Heart right ventricle (tissue), 16 donors: ENCODE measurements at places on chromosomes 1 and 21. TPM values are rescaled to one million over a fixed set of nuclear protein-coding genes. Genes with fewer than 3 reads are reported as not detected.
A peak's percentile ranks its signal among the peaks of the same experiment; 100 is the strongest.

DNA sequence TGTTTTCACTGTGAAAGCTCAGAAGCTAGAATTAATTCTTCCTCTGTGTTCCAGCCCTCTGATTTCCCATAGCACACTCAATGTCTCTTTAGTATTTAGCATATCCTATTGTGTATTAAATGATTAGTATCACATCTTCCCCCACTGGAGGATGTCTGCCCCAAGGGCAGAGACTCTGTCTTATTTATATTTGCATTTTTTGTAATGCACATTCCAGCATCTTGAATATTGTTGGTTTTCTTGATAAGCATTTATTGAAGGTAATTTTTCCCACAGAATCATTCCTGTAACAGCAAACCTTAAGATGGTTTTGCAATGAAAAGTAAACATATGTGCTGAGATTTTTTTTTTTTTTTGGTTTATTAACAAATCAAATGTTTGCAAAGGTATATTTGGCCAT, 34.1 kb downstream of the CENPF start:
- no peak for DNase-seq

- no peak for DNase-seq
Measured at GRCh38 chr1:40079774-40080400, 17.2 kb downstream of the PPT1 start.

- no peak for DNase-seq
Measured at GRCh38 chr1:15029036-15029435, 124.5 kb upstream of the TMEM51 start.

PMF1 gene
- 92.0 TPM for polyA plus RNA-seq

DNA sequence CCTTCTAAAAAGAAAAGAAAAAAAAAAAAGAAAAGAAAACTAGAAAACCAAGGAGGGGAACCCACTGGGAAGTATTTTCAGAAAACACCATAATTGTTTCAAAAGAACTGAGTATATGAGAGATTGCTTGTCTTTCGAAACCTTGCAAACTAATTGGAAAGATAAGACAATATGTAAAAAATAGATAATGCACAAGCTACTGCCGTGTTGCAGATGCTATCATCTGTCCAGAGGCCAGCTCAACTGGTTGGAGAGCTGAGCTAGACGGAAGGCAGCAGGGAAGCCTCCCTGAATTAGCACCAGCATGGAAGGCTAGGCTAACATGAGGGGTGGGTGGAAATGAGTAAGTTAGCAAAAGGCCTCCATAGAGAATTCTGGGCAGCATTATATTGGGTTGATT, 16.2 kb upstream of the CACHD1 start:
- DNase-seq: no peak

GRCh38 chr1:156664046-156664766, 13.0 kb downstream of the NES start:
- DNase-seq: no peak

DNA sequence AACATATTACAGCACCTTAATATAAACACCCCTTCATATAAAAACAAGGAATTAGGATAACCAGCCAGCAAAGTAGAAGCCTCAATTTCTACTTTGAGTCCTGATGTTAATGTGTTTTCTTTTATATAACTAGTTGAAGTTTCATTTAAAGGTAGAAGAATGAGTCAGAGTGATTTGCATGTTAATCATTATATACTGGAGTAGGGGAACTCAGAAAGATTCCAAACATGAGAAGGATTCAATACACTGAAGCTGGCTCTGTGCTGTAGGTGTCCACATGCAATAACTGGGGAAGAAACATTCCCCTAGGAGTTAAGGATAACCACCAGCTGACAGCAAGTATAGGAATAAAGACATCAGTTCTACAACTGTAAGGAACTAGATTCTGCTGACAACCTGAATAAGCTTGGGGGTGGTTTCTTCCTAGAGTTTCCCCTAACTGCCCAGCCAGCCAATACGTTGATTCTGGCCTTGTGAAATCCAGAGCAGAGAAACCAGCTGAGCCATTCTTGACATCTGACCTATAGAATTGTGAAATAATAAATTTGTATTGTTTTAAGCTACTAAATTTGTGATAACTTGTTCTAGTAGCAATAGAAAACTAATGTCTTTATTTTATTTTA, 33.4 kb upstream of the RNPC3 start:
- no peak for DNase-seq

OR6K3 gene
- polyA plus RNA-seq: not detected

SZT2 gene
- 44.0 TPM for polyA plus RNA-seq

ACTN2 gene
- 599 TPM for polyA plus RNA-seq

DNA sequence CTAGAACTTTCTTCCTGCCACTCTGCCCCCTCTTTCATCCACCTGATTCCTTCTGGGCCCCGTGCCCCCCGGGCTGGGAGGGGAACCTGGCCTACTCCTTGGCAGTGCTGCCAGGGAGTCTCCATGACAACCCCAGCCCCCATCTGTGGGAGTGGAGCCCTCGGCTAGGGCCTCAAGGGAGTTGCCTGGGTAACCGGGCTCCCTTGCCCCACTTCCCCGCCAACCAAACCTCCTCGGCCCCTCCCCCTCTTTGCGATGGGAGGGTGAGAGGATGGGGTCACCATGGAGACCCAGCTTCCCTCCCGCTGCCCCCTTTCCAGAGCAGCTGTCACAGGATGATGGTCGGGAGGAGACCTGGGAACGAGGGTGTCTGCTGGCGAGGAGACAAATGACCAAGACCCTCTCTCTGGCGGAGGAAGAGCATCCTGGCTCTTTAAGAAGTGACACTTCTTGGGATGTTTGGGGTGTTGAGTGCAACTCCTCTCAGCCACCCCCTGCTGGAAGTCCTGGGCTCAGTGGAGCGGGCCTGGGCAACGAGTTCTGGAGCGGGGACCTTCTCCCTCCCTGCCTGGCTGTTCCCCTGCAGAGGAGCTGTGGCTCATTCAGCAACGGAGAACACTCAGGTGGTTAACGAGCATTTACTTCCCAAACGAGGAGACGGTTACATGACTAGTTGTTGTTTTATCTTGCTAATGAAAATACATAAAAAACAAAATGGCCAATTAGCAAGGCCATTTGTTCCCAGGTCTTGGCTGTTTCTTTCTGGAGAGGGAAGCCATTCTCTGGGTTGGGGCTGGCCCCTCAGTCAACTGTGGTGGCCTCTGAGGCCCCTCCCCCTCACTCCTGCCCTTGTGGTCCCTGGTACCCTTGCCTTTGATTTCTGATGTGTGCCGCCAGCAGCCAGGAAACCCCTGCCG, 82.8 kb downstream of the UBIAD1 start:
- no peak for DNase-seq

GRCh38 chr1:175204330-175204729, 11.8 kb upstream of the KIAA0040 start:
- no peak for DNase-seq

DNA sequence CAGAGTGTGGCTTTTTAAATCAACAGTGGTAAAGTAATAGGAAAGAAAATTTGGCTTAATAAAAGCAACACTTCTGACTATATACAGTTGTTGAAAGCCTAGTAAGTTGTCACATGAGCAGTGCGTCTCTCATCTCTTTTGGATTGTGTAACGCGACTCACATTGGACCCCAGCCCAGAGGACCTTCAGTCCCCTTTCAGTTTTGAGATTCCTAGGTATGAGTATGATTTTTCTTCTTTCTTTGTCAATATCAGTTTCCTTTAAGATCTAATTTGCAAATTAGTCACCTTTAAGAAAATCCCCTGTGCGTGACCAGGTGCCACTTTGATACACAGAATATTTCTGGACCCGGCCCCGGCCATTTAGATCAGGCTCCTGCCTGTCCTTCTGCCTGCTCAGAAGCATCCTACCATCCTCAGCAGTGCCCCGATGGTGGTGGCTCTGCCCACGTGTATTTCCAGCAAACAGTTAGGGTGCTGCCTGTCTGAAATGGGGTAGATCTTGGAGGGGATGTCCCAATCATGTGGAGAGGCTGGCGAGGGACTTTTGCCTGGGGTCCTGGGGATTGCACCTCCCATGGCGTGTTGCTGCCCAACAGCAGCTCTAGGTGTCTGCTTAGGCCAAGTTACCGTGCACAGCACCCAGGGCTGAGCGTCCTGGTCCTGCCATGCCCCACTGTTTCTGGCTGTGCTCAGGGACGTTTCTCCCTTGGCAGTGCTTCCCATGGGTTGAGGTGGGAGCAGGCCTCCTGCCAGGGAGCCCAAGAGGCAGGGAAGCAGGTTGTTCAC, 21.1 kb downstream of the SNAP47 start:
- no peak for DNase-seq

C1orf141 gene
- not detected for polyA plus RNA-seq

SLC44A5 gene
- polyA plus RNA-seq: 2.5 TPM

GRCh38 chr1:119045096-119045746, 57.1 kb upstream of the TBX15 start:
- DNase-seq: no peak

DNA sequence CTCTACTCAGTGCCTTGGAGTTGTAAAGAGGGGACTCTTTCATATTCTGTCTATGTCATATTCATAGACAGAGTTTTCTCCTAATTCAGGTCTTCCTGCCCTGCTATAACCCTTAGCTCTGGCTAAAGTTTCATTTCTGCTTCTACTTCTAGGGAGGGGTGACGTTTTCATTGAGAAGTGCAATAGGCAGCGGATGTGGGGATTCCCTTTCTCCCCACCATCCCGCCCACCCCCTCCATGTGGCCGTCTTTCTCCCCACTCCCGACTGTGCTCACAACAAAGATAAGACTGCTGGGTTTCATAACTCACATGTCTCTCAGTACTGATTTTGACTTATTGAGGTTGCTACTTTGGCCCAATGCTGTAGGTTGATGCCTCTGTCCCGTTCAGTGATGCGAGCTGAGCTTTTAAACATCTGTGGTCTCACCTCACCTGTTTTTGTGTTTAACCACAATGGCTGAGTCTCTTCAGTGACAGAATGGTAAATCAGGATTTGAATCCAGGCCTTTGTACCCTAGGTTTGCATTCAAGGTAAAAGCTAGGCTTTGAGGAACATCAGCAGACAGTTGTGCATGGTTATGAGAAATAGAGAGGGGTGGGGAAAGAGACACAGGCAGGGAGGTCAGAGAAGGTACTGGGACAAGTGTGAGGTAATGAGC, 7.8 kb upstream of the KIF14 start:
- DNase-seq: no peak

- DNase-seq: no peak
Measured at GRCh38 chr21:46018615-46019014, 37.0 kb downstream of the COL6A1 start.

SLC16A4 gene
- polyA plus RNA-seq: 3.4 TPM

- no peak for DNase-seq
Measured at GRCh38 chr21:34074283-34075090, 1.1 kb downstream of the MRPS6 start.

DNA sequence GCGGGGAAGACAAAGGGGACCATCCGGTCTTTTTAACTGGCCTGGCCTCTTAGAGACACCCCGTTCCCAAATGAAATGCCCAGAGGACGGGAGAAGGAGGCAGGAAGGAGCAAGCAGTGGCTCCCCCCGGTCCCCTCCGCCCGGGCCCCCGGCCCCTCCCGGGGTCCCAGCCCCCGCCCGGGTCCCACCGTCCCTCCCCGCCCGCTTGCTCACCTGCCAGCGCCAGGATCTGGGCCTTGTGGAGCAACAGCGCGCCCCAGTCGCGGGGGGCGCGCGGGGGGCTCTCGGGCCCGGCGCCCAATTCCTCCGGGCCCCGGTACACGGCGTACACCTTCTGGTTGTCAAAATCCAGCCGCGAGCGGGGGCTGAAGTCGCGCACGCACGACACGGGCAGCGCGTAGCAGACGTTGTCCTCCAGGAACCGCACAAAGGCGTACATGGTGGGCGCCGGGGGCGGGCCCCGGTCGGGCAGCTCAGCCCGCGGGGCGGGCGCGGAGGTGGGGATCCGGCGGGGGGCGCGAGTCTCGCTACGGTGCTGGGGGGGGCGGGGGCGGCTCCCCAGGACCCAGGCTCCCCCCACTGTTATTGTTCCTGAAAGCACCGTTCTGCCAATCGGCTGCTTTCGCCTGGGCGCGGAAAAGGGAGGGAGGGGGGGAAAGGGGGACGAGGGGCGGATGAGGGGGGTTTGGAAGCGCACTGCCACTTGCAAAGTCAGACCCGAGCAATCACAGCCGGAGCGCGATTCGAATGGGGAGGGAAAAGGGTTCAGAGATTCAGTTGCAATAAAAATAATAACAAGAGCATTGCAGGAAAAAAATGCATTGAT, at the start of gene BEND5:
BEND5 (minus strand) TSS at position 499 of the 826 bp plus-strand sequence; CDS start at position 439, 60 bp downstream.
- peak; percentile 59 for DNase-seq

DNA sequence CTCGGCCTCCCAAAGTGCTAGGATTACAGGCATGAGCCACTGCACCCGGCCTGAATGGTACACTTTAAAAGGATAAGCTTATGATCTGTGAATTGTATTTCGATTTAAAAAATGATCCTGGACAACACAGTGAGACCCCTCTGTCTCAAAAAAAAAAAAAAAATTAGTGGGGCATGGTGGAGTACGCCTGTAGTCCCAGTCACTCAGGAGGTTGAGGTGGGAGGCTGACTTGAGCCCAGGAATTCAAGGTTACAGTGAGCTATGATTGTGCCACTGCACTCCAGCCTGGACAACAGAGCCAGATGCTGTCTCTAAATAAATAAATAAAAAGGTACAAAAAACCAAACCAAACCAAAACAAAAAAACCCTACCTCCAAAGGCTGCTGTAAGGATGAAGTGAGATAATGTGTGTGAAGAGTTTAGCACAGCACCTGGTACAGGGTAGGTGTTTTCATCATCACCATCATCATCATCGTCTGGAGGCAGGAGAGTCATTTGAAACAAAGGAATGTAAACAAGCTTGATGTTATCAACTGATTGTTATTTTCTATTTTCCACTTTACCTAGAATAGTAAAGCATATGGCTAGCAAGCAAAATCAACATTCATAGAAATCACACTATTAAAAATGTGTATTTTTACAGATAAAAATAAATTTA, 22.5 kb upstream of the HTR1D start:
- no peak for DNase-seq

GRCh38 chr1:209266590-209267205, 316.8 kb upstream of the CAMK1G start:
- DNase-seq: no peak

DNA sequence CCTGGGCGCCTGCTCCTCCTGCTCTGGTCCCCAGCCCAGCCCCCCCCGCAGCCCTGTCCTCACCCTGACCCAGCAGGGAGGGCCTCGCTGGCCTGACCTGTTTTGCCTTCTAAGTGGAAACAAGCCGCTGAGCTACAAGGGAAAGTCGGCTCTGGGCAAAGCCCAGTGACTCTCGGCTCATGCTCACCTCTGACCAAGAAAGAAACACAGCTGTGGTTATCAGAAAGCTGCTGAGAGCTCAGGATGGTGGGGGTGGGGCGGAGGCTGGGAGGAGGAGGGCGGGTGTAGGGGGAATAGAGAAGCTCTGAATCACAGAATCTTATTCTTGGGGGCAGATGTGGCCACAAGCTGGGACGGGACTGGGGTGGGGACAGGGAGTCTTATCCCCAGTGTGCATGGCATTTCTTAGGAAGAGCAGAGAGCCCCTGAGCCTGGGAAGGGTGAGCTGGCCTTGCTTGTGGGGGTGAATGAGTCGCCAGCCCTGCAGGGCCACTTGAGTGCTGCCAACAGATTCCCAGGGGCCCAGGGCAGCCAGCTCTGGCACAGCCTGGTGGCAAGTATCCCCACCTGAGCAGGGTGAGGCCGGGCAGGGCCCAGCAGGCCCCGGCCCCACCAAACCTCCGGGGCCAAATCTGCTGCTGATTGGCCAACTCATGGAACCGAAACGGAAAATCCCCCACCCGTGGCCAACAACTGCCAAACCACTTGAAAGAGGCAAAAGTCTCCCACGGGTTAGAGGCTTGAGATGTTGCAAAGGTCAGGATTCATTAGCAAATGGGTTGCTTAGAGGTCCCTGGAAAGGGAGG, 120.6 kb downstream of the SPSB1 start:
- DNase-seq: peak; percentile 59

SLAMF9 gene
- not detected for polyA plus RNA-seq
